Activated T-helper 1 cell treated with anti-CD3 and anti-CD28 coated beads, Interleukin-12 subunit alpha, Interleukin-12 subunit beta, Interleukin-2, Interleukin-4 antibody, amounts not matched to agents 30 ng/mL and 10 ng/mL and 1 ng/mL, durations not matched to agents 14 hours and 24 hours and 36 hours (primary cell): ENCODE measurements at places on chromosomes 3 and 15. TPM values are rescaled to one million over a fixed set of nuclear protein-coding genes. Genes with fewer than 3 reads are reported as not detected.

The TTLL13 gene
- 0.29 and 0.65 TPM in 2 replicates for total RNA-seq

The CADPS gene
- total RNA-seq, result not detected in 2 replicates

DNA sequence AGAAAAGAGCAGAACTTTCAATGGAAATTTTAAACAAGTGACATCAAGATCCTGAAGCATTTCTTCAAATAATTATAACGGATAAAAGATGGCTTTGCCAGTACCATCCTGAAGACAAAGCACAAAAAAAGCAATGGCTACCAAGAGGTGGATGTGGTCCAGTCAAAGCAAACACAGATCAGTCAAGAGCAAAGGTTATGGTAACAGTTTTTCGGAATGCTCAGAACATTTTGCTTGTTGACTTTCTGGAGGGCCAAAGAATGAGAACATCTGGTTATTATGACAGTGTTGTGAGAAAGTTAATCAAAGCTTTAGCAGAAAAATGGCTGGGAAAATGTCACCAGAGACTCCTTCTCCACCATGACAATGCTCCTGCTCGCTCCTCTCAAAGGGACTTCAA is 31.5 kb downstream of the FEM1B start:
- no peak for DNase-seq

DNA sequence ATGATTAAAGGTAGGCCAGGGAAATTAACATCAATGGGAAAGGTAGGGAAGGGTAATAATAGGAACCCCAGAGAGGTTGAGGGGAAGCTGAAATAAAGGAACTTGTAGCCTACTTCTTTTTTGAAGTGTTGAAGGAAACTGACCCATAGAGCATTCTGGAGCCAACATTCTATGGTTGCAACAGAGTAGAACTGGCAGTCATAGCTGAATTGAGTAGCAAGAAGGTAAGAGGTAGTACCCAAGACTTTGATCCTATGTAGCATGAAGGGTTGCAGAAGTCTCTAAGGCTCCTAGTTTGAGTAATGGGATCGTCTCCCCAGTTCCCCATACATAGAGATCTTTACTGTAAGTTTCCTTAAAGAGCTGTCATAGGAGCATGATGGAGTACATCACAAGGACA is 7.4 kb upstream of the ZNF774 start:
- DNase-seq, result no peak

DNA sequence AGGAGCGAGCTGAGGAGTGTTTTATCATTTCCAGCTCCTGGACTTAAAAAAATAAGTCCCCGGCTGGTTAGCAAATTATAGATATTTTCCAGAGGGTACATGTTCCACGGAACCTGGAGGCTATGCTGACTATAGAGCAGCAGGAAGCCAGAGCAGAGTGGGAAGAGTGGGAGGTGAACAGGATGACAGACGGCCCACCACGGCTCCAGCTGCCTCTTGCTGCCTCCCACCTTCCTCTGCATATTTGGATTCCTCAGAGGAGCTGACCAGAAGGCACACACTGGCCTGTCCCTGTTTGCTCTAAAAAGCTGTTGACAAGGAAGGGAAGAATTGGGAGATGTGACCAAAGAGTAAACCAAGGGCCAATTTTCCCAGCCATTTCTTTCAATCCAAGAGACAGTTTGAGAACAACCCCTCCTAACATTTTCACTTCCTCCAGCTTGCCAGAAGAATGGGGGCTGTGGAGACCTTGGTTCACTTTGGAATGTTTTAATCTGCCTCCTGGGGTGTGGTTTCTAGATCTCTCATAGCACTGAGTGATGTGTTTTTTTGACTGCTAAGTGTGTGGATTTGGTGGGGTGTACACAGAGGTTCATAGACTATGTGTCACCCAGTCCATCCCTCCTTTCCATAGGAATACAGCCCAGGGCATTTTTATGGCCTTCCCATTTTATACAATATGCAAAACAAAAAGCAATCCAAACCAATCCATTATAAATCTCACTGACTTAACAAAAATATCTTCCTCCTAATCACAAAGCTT is 36.8 kb downstream of the HGD start:
- no peak for DNase-seq

GRCh38 chr3:188339410-188340295 is 185.7 kb downstream of the LPP start:
- peak; percentile 39 for DNase-seq

DNA sequence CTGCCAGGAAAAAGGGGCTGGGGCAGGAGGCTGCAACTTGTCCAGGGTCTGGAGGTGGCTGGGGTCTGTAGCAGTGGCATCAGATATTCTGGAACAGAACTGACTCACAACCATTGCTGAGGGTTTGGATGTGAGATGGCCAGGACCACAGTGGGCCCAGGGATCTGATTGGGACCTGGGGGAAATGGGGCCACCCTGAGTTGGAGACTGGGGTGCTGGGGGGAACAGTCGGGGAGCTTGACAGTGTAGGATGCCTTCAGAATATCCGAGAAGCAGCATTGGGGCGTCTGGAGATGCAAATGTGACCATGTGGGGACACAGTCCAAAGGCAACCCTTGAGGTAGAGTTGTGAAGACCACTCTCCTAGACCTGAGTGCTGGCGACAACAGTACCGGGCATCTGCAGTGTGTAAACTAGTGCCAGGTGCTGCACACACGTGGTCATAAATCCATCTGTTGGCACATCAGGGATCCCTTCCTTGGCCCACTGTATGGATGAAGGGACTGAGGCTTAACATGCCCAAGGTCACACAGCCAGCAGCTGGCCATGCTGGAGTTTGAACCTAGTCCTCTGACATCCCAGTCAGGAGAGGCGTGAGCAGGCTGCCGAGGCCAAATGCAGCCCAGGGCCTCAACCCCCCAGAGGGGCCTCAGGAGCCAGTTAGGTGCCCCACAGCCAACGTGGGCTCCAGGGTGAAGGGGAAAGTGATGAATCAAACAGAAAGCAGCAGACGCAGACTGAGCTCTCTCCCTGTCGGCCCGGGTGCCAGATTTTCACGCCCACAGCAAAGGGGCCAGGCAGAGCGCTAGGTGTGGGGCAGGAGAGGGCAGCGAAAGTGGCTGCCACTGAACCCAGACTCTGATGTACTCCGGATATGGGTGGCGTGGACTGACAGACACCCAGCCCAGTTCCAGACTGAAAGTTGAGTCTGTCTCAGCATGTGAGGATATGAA is 18.8 kb downstream of the HEMK1 start:
- DNase-seq, result peak; percentile 67

DNA sequence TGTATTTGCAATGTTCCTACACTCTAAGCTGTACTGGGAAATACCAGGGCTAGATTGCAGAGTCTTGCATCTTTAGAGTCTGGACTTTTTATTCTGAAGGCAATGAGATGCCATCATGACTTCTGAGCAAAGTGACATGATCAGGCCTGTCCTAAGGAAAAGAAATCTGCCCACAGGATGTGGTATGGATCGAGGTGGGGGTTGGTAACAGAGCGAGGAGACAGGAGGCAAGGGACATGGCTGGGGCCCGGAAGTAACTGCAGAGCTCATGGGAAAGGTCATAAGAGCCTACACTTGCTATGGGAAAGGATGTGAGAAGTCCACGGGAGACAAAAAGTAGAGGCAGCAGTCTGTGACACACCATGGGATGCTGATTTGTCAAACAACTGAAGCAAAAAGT is 121.5 kb downstream of the OXNAD1 start:
- no peak for DNase-seq

DNA sequence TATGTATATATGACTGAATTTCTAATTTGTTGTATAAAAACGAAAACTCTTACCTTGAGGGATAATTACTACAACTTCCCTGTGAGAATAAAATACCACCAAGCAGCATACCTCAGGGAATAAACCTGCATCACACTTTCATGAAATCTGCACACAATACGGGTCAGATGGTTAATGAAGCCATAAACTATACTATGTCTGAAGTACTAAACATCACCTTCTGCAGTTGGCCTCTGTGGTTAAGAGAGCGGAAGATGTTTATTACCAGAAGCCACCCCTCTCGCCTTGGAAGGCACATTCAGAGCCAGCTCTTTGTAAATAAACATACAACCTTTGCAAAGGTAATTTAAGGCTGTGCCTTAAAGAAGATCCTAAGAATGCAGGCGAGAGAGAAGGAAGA is 462.1 kb upstream of the NR2F2 start:
- no peak for DNase-seq

The KBTBD12 gene
- total RNA-seq, result not detected in 2 replicates

DNA sequence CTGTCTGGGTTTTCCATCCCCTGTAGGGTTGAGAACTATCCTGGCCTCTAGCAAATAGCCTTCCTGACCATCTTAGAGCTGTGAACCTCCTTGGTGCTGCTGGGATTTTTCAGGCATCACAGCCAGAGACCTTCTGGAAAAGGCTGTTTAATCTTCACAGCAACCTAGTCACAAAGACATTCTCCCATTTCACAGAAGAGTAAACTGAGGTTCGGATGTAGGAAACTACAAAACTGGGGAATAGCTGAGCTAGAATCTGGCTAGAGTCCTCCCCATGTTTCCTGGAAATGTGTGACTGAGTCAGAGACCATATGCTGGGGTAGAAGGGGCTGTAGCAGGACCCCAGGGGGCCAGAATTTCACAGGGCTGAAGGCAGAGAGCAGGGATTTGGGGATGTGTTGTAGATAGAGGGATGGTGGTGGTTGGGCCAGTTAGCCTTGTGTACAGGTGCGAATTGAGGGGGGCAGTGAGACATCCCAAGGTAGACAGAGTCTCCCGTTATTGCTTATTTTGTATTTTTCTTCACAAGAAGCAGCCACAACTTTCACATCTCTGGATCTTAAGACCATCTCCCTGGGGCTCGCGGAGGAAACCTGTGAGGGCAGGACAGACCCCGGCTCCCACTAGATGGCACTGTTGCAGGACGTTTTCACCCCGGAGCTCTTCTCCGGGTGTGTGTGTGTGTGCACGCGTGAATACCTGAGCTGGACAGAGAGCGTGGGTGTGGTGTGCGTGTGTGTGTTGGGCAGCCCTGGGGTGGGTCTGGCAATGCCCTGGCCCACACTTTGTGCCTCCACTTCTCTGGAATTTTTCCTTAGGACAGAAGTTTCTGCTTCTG is 66.9 kb upstream of the PRR23C start:
- peak; percentile 41 for DNase-seq

GRCh38 chr3:133860519-133860918 is 35.2 kb downstream of the RAB6B start:
- no peak for DNase-seq

GRCh38 chr15:47411733-47412132 is 305.6 kb upstream of the SEMA6D start:
- DNase-seq, result no peak

The EXD1 gene
- not detected in 2 replicates for total RNA-seq

The RTP1 gene
- not detected in 2 replicates for total RNA-seq

GRCh38 chr3:122890077-122890719 is 95.3 kb downstream of the SLC49A4 start:
- no peak for DNase-seq

DNA sequence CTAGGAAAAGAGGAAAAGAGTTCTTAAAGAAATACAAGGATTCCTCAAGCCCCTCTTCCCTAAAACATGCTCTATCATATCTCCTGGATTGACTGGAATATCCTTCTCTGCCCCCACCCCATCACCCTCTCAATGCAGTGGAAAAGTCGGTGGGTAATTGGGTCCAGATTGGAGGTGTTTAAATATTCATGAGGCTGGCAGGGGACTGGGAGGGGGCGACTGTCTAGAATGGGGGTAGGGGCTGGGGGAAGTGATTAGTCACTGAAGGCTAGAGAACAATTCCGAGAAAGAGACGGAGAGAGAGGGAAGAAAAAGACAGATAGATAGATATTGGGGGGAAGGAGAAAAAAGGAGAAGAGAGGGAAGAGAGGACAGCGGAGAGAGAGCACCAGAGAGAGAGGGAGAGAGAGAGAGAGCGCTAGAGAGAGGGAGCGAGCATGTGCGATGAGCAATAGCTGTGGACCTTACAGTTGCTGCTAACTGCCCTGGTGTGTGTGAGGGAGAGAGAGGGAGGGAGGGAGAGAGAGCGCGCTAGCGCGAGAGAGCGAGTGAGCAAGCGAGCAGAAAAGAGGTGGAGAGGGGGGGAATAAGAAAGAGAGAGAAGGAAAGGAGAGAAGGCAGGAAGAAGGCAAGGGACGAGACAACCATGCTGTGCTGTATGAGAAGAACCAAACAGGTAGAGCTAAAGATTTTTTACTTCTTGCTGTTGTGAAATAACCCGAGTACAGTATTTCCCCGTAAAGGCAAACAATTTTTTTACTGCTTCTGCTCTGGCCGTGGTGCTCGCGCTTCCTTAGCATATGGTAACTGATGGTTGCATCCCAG is at the start of gene GAP43:
GAP43 (plus strand) TSS at position 467 of the 825 bp plus-strand sequence; CDS start at position 647, 180 bp downstream.
- no peak for DNase-seq

- DNase-seq, result no peak
These were observed 47.3 kb downstream of the AQP9 start for GRCh38 chr15:58185439-58185838.

- no peak for DNase-seq
These were observed 82.1 kb downstream of the LRRC28 start for GRCh38 chr15:99333413-99333812.

DNA sequence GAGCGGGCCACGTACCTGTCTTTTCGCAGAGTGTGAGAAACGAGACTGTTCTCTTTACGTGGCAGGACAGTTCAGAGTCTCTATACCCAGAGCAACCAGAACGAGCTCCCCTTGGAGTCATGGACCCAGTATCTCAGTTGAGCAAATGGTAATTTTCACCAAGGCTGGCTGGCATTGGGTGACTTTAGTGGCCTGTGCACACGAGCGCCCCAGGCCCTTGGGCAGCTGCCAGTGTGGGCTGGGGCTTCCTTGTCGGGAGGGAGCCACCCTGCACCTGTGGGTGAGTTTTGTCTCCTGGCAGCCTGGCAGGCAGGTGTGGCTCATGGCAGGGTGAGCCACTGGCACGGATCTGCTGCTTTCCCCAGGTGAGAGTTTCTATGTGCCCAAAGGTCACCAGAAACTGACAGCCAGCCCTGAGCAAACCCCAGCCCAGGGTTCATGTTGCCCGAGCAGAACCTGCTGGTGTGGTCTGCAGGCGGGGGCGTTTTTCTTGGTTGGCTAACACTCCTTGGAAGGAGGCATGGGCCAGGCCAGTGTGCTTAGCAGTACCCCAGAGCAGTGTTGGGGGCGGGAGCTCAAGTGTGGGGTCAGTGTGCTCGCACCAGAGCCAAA is 135.0 kb downstream of the TJP1 start:
- no peak for DNase-seq

DNA sequence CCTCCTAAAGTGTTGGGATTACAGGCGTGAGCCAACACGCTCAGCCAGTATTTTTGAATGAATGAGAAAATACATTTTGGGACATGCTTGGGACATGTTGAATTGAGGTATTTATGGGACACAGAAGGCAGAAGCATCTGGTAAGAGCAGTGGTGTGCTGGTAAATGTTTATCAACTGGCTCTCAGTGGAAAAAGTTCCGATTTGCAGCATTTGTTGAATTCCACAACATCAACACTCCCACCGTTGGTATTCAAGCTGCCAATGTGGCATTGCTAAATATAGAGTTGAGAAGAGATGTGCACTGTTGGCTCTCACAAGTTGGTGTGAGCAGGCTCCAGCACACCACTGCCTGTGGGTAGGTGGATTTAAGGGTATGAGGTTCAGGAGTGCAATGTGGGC is 35.8 kb upstream of the LRRFIP2 start:
- no peak for DNase-seq

- DNase-seq, result no peak
These were observed 26.7 kb downstream of the SLC2A2 start for GRCh38 chr3:170999737-171000242.

GRCh38 chr15:96333131-96334016 is 2.9 kb downstream of the NR2F2 start:
- no peak for DNase-seq

- DNase-seq, result no peak
These were observed 1.9 kb upstream of the WDR6 start for GRCh38 chr3:49005303-49005680.

- no peak for DNase-seq
These were observed 95.0 kb downstream of the IQCH start for GRCh38 chr15:67349634-67350033.

The DNAH1 gene
- total RNA-seq, result 12.1 and 12.2 TPM in 2 replicates

- no peak for DNase-seq
These were observed 1.2 kb downstream of the CADPS start for GRCh38 chr3:62873761-62874710.
